CD4-positive, alpha-beta T cell treated with Interleukin-12 subunit alpha and Interleukin-12 subunit beta, for 1 hour (primary cell): ENCODE measurements at places on chromosomes 3 and 15.

GRCh38 chr3:142215106-142215505 lies 10.3 kb downstream of the GK5 start:
- DNase-seq: no peak

- peak; percentile 33 for DNase-seq
Observed at GRCh38 chr15:91291673-91292072, 191.6 kb downstream of the SV2B start.

GRCh38 chr3:79380581-79380980 lies 387.2 kb downstream of the ROBO1 start:
- no peak for DNase-seq

GRCh38 chr15:80252121-80252518 lies at the start of gene CTXND1:
CTXND1 (minus strand) TSS chr15:80252213; CDS start chr15:80201949, 50,264 bp downstream.
- DNase-seq: no peak

- DNase-seq: no peak
Observed at GRCh38 chr3:6680119-6680806, 180.7 kb upstream of the GRM7 start.

DNA sequence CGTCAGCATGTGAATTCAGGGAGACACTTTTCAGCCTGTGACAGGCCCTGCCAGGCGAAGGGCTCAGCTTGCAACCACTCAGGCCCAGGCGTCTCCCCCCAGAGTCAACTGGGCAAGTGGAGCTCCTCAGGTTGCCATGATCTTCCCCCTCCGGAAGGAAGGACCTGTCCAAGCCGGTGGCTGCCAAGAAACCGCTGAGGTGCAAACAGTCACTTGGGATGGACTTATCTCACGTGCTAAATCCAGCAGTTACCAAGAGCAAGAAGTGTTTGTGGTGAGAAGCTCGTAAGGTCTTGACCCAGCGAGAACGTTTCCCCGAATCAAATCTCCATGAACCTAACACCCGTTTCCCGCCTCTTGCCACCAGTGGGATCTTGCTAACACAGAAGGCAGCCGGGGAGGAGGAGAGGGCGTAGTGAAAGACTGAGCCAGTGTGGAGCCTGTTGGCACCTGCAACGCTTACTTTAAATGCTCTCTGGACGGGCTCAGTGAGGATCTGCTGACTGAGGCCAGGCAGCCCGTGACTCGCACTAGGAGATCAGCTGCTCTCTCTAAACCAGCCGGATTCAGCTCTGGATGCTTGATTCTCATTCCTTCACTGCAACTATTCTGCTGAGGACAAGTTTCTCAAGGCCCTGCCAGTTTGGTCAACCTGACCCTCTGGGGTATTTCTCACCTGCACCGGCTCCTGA lies 39.0 kb downstream of the IQSEC1 start:
- no peak for DNase-seq

- no peak for DNase-seq
Observed at GRCh38 chr3:124256599-124256998, 264.7 kb upstream of the ROPN1 start.

DNA sequence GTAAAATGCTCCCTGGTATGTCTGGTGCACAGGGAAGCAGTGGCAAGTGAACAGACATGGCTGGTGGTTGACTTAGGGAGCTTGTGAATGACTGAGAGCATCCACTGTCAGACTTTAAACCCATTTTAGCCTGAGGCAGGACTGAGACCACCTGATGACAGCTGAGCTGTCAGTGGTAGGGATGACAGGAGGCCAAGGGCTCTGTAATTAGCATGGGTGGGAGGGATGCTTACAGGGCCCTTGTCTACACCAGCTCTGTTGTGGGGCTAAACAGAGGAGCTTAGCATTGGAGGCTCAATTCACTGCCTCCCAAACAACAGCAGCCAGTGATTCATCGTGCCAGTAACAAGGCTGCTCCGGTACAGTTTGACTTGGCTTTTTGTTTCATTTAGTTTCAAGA lies 169.4 kb downstream of the CHST2 start:
- no peak for DNase-seq

- no peak for DNase-seq
Observed at GRCh38 chr3:171822431-171823106, 12.3 kb upstream of the PLD1 start.

DNA sequence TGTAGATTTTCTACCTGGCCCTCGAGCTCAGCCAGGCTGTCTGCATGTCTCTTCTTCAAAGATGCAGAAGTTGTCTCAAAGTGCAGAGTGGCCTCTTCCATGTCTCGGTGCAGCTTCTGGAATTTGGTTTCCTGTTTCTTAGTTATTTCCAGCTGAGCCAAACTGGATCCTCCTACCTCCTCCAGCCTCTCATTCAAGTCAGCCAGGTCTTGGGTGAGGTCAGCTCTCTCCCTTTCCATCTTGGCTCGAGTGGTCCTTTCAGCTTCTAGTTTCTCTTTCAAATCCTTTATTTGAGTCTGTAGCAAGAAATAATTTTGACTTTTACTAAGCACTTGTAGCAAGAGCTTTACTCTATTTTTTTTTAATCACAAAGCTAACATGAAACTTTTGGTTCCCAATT lies 81.8 kb downstream of the MYH15 start:
- no peak for DNase-seq

- no peak for DNase-seq
Observed at GRCh38 chr15:28017423-28017924, 81.6 kb downstream of the OCA2 start.

GRCh38 chr3:12746419-12746818 lies 12.6 kb downstream of the TMEM40 start:
- DNase-seq: no peak

- no peak for DNase-seq
Observed at GRCh38 chr3:171643033-171643432, 167.2 kb downstream of the PLD1 start.

DNA sequence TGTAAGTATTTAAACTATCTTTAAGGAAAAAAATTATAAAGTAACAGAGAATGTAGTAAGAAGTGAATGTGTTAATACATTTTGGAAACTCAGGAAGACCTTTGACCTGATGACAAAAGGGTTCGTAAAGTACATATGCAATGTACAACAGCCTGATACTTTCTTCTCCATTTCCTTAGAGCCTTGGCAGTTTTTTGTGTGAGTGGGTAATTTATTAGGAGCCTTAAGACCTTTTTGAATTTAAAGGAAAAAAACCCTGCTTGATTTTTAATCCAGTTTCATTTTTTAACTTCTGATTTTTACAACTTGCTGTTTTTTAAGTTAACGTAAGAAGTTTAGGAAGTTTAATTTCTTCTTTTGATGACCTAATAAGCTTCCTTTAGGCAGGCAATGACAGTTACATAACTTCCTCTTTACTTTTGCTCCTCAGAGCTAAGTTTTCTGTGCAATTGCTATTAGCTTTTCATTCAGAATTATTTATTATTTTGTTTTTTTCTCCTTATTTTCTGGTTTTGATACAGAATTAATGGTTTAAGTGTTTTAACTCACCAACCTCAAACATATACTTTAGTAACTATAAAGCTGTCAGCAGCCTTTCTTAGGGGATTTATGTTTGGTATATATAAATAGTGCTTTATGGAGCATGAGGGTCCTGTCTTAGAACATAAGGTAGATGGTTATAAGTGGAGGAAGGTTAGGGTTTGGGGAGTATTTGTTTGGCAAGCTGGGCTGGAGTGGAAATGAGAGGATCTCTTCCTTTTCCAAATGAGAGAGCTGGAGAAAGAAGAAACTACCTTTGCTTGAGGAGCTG lies 35.2 kb downstream of the ARMC8 start:
- no peak for DNase-seq

- DNase-seq: no peak
Observed at GRCh38 chr15:89904519-89904918, 8.2 kb downstream of the ARPIN start.

DNA sequence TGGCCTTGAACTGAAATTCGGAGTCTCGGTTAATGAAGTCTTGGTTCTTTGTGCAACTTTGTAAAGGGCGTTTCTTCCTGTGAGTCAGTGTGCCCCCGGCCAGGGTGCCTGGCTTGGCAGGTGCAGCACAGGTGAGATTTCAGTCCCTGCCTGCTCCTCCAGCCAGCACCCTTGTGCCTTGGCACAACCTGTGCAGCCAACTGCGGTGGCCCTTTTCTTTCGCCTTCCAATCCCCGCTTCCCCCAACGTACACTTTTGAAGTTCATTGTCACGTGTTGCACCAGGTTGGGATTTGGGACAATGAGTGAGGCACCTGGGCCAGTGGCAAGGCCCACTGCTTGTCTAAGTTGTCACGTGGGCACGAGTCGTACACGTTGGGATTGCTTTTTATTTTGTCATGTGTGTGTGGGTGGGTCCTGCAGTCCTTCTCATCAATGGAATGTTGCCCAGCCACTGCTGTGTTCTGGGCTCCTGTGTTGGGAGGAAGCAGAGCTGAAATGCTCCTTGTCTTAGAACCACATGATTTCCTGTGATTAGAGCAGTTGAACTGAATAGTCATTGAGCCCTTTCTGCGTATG lies 242.9 kb upstream of the BHLHE40 start:
- DNase-seq: no peak

DNA sequence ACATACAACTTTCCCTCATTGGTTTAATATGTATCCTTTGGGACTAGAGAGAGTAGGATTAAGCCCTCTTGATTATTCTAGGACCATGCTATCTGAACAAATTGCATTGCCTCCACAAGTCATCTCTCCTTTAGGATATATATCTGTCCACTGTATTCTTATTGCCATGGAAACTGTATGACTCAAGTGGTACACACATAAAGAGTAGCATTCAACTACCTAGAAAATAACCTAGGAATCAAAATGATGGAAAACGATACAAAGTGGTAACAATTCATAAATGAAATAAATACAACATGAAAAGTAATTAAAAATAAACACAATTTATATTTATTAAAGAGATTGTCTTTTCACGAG lies 212.1 kb upstream of the P2RY1 start:
- no peak for DNase-seq

- DNase-seq: no peak
Observed at GRCh38 chr15:57902155-57902554, 163.4 kb downstream of the ALDH1A2 start.

DNA sequence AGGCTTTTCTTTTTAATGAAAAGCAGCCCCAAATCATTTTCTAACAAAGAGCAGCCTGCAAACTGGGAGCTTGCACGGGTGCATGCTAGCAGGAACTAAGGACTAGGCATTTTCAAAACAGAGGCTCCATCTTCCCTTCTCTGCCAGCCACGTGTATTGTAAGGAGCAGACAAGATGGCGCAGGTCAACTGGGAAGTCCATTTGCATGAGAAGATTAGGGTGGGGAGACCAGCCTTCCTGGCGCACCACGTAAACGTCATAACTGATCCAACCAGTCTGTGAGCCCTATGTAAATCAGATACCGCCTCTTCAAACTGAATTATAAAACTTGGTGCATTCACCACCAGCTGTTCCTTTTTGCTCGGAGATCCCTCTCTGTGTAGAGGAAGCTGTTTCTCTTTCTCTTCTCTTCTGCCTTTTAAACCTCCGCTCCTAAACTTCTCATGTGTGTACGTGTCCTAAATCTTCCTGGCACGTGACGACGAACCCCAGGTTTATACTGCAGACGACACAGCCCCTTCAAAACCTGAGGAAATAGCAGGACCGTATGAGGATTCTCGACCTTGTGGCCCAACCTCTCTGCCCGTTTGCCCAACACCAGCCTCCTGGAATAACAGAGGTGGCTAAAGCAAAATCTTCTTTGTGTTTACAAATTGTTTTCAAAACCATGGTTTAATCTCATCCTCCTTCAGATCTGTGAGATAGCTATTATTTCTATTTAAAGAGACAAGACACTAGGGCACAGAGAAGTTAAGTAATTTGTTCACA lies 26.4 kb upstream of the SLC30A4 start:
- DNase-seq: no peak
